Peyer's patch (tissue), 4 donors: ENCODE measurements at places on chromosomes 3 and 15. TPM values are rescaled to one million over a fixed set of nuclear protein-coding genes. Genes with fewer than 3 reads are reported as not detected.
A peak's percentile ranks its signal among the peaks of the same experiment; 100 is the strongest.

Gene GLCE
- total RNA-seq, result 50.7 TPM

Gene EXD1
- total RNA-seq, result not detected

Gene CCDC39
- total RNA-seq, result not detected

Gene CHRM5
- total RNA-seq, result not detected

Gene CILP
- total RNA-seq, result 26.9 TPM

Gene C2CD4A
- 0.18 TPM for total RNA-seq

Gene ADAMTS9
- 8.0 TPM for total RNA-seq

Gene LMOD3
- not detected for total RNA-seq

DNA sequence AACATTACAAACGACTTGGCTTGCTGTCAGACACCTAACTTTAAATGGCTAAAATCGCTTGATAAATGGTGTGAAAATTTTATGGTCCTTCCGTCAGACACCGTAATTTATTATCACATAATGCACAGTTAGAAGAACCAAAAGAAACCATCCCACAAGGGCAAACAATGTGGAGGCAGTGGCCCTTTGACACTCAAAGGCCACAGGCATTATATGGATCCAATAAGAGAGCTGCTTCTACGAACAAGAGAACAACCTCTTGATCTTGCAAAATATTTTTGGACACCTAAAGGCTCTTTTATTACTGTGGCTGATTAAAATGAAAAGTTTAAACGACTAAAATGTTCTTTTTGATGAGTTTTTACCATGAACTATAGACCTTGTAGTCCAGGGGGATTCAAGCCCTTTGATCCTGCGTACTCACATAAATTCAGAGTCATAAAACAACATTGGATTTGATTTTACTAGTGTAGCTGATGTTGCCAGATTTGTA is 202.8 kb downstream of the FMN1 start:
- no peaks in the 10 kb centered on the region for H3K4me1 ChIP-seq
- H3K27ac ChIP-seq, result no peak overlapping the region
- H3K4me3 ChIP-seq, result no peak overlapping the region
- H3K36me3 ChIP-seq, result no peaks in the 10 kb centered on the region
- no peak for DNase-seq

- no peaks in the 10 kb centered on the region for H3K4me1 ChIP-seq
- H3K36me3 ChIP-seq, result no peaks in the 10 kb centered on the region
- DNase-seq, result no peak
Measured at GRCh38 chr15:98321896-98322295, 326.4 kb upstream of the IGF1R start.

- no peaks in the 10 kb centered on the region for H3K27me3 ChIP-seq
- H3K4me1 ChIP-seq, result no peaks in the 10 kb centered on the region
- no peak for DNase-seq
- no peak overlapping the region for H3K27ac ChIP-seq
- H3K4me3 ChIP-seq, result no peak overlapping the region
Measured at GRCh38 chr3:94433811-94434210, 370.9 kb downstream of the NSUN3 start.

DNA sequence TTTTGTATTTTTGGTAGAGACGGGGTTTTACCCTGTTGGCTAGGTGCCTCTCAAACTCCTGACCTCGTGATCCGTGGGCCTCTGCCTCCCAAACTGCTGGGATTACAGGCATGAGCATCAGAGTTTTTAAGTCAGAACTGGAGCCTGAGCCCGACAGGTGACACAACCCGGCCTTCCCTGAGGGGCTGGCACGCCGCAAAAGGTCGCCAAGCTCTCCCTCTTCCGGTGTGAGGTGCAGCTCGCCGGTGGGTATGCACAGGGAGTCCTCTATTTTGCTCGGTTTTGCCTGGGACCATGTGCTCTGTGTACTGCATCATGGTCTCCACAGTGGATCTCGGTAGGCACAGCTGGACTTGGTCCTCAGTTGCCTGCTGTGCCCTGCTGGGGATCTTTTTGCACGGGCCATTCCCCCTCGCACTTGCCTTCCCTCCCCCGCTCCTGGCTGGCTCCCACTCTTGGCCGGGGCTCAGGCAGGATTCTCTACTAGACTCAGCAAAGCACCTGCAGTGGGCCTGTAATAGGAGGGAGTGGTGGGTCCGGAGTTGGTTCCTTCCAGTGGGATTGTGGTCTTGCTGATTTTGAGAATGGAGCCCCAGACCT is 101.2 kb upstream of the KLF13 start:
- H3K27ac ChIP-seq, result no peak overlapping the region
- H3K27me3 ChIP-seq, result no peaks in the 10 kb centered on the region
- no peaks in the 10 kb centered on the region for H3K36me3 ChIP-seq
- H3K4me1 ChIP-seq, result peaks cover 14% of the 10 kb centered on the region
- no peak overlapping the region for H3K4me3 ChIP-seq
- no peak for DNase-seq

- no peak for DNase-seq
- H3K27me3 ChIP-seq, result no peaks in the 10 kb centered on the region
- H3K4me3 ChIP-seq, result no peak overlapping the region
- H3K4me1 ChIP-seq, result no peaks in the 10 kb centered on the region
- no peaks in the 10 kb centered on the region for H3K36me3 ChIP-seq
Measured at GRCh38 chr3:197218210-197218609, 80.2 kb downstream of the DLG1 start.

GRCh38 chr3:7876741-7877297 is 624.8 kb upstream of the LMCD1 start:
- no peak for DNase-seq
- no peak overlapping the region for H3K4me3 ChIP-seq
- H3K27me3 ChIP-seq, result no peaks in the 10 kb centered on the region

GRCh38 chr15:31344823-31345605 is 18.4 kb downstream of the KLF13 start:
- no peaks in the 10 kb centered on the region for H3K36me3 ChIP-seq
- peaks cover 35% of the 10 kb centered on the region for H3K4me1 ChIP-seq
- peak overlapping the region; percentile 40 for H3K4me3 ChIP-seq
- peak; percentile 94 for DNase-seq
- peak overlapping the region; percentile 89 for H3K27ac ChIP-seq

DNA sequence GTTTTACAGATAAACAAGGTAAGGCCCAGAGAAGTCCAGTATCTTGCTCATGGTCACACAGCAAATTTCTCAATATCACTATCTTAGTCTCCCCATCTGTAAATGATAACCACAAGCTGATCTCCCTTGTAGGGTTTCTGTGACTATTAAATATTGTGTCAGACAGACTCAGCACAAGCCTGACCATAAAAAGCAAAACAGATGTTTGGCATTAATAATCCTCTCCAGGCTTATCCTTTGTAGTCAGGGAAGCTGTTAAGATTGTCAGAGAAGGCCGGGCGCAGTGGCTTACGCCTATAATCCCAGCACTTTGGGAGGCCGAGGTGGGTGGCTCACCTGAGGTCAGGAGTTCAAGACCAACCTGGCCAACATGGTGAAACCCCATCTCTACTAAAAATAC is 173.2 kb upstream of the PRICKLE2 start:
- H3K4me3 ChIP-seq, result no peak overlapping the region
- H3K27ac ChIP-seq, result no peak overlapping the region
- no peaks in the 10 kb centered on the region for H3K36me3 ChIP-seq
- no peak for DNase-seq
- H3K27me3 ChIP-seq, result no peaks in the 10 kb centered on the region

DNA sequence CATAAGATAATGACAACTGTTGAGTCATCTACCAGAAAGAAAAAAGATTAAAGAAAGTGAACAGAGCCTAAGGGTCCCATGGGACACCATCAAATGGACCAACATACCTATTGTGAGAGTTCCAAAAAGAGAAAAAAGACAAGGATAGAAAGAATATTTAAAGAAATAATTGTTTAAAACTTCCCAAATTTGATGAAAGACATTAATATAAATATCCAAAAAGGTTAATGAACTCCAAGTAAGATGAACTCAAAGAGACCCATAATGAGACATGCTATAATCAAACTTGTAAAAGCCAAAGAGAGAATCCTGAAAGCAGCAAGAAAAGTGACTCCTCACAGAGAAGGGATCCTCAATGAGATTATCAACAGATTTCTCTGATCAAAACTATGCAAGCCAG is 8.9 kb downstream of the NRG4 start:
- H3K4me1 ChIP-seq, result no peaks in the 10 kb centered on the region
- DNase-seq, result no peak
- no peak overlapping the region for H3K27ac ChIP-seq
- no peaks in the 10 kb centered on the region for H3K27me3 ChIP-seq
- H3K4me3 ChIP-seq, result no peak overlapping the region
- no peaks in the 10 kb centered on the region for H3K36me3 ChIP-seq

DNA sequence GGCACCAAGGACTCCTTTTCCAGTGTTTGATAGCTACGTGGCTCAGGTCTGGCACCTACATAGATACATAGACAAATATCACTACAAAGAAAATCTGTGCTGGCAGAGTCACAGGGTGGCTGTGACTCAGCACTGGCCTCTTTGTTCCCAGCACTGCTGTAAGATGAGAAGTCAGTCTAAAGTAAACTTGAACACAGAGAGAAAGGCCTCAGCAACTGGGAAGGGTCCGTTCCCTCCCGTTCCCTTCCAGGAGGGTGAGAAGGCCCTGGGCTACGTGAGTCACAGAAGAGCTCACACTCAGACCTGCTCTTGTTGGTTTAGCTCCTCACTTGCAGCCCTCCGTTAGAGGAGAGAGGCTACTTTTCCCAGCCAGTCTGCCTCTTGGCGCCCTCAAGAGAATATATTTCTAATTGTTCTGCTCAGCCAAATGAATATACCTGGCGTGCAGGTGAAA is 23.1 kb downstream of the ANXA2 start:
- H3K27ac ChIP-seq, result peak overlapping the region; percentile 48
- no peaks in the 10 kb centered on the region for H3K27me3 ChIP-seq
- H3K4me3 ChIP-seq, result no peak overlapping the region
- H3K36me3 ChIP-seq, result no peaks in the 10 kb centered on the region
- H3K4me1 ChIP-seq, result peaks cover 6% of the 10 kb centered on the region
